ENCODE measurements at places on chromosomes 7 and 10.

DNA sequence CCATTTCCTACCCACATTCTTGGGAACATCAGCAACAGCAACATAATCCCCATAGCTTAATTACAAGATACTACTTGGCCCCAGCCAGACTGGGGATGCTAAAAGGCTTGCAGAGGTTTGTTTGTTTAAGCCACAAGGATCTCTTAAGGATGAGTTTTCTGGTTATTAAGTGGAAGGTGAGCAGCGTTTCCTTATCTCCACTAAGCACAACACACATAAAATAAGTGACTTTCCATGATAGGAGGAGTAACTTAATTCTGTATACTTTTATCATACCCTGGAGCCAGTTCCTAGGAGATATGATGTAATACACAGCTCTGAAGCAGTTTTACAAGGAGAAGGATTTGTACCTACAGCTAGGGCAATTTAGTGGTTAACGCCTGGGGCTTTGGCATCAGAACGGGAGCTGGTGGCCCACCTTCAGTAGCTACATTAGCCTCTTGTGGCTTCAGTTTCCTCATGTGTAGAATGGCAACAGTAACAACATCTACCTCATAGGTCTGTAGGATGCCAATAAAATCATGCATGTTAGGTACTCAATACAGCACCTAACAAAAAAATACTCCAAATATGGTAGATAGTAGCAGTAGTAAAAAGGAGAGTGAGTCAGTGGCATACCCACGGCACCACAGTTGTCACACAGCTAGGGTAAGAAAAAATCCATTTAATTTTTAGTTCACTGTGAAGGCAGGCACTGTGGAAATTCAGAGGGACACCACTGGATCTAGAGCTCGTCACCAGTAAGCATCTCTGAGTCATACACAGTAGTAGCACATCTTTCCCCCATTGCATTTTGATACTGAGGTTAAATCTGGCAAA is 55.2 kb downstream of the DOCK4 start:
- DNase-seq: peak; percentile 35

DNA sequence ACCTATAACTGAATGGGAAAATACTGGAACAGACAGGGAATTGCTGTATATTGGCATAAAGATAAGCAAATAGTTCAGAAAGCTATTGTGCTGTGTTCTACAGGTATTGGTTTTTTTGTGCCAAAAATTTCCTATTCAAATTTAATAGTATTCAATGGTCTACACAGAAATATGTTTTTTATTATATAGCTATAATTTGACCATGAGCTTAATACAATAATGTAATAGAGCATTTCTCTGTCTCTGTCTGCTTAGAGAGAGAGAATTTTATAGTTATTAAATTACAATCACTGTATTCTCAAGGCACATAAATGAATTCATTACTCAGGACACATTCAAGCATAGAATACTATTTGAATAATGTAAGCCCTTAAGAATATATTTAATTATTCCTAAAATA is 62.3 kb upstream of the FZD8 start:
- no peak for DNase-seq

GRCh38 chr10:17143055-17143690 is 13.6 kb upstream of the CUBN start:
- DNase-seq: peak; percentile 19

GRCh38 chr10:13973742-13974141 is 357.0 kb downstream of the FRMD4A start:
- DNase-seq: peak; percentile 91

DNA sequence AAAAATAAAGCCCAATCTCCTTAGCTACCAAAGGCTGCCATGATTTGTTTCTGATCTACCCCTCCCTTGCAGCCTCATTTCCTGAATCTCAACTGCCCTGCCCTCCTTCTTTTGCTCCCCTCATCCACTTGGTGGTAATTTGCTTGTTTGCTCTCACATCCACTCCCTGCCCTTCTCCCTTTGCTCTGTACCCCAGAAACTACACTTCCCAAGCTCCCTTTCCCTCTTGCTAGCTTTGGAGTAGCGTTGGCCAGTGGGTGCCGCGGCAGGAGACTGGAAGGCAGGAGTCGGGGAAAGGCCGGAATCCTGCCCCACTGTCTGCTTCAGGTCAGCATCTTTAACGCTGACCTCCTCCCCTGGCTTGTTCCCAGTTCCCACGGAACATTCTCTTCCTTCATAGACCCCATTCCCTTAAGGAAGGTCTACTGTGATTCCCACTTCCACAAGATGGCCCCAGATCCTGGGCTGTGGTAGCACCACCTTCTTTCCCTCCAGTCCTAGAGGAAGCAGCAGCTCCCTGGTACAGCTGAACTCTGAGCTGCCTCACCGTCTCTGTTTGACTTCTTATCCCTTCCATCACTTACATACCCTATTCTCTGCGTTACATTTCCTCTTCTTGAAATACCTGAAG is 79.1 kb downstream of the PIK3CG start:
- DNase-seq: no peak

DNA sequence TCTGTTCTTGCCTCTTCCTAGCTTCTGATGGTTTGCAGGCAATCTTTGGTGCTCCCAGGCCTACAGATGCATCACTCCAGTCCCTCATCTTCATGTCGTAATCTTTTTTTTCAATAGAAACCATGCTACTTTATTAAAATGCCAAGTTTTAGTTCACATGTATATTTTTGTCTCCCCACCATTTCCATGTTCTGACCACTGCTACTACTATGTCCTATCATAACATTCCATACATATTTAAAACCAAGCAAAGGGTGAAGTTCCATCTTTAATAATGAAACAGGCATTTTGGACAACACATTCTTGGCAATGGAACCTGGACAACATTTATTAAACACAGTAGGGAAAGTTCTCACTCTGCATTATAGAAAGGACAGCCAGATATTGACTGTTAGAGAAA is 58.8 kb downstream of the ZNF518A start:
- DNase-seq: peak; percentile 11

DNA sequence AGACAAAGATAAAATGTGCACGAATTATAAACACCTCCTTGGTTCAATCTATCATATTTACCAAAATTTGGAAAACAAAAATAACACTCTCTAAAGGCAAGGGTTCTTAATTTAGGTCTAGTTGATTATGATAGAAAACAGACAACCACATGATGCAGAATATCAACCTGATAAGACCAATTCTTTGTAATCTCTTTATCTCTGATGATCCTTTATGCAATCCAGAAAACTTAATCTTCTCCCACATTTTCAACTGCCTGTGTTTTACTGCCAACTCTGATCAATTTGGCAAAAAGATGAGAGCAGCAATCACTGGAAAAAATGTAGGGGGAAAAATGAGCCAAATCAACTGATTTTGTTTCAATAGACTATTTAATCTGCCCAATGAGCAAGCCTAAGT is 148.5 kb downstream of the LRRN3 start:
- no peak for DNase-seq

DNA sequence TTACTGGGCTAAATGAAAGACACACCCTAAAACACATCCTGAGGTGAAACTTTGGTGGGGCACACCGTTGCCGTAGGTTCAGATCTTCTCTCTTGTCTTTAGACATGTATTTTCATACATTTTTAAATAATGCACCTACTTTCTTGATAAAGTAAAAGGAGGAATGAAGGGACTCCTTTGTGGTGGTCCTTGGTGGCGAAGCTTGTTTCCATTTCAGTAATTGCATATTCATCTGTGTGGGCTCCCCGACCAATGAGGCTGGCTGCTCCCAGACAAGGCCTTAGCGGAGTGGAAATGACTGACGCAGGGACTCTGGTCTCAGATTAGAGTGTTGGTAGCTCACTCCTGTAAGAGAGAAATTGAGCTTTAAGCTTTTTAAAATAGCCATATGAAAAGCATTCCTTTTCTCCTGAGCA is 815 bp downstream of the CCSER2 start:
- DNase-seq: peak; percentile 26

DNA sequence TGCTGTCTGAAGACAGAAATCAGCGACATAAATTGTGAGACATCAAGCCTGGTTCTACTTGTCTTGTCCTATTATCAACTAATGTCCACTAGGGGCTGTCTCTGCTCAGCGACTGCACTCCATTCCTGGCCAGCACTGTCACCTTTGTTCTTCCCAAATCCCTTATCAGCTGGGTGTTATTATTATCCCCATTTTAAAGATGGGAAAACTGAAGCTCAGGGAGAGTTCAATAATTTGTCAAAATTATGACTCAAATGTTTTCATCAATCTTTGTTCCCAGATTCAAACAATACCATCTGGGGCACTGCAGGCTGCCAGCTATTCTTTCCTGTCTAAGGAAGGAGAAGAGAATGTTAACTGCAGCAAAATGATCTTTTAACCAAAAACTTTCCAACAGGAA is 431.6 kb upstream of the NFE2L3 start:
- no peak for DNase-seq

DNA sequence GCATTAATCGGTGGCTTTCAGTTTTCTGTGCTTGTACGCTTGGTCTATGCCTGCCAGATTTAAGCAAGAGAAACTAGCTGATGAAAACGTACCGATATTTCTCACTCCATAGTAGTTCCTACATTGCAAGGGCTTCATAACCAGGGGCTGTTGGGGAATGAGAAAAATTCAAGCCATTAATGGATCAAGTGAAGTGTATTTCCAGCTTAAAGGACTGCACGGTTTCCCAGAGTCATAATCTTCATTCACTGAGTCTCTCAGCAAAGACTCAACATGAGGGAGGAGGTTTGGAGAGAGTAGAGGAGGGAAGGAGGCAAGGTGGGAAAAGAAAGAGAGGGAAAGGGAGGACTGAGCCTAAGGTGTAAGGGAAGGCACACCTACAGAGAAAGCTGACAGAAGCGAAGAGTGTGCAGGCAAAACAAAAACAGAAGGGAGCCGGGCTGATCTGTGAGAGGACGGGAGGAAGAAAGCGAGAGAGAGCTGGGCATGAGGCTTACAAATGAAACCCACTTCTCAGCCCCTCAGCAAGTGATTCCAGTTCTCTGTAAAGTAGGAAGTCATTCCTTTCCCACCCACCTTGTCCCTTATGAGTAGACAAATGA is 625 bp downstream of the GIMAP2 start:
- DNase-seq: no peak

DNA sequence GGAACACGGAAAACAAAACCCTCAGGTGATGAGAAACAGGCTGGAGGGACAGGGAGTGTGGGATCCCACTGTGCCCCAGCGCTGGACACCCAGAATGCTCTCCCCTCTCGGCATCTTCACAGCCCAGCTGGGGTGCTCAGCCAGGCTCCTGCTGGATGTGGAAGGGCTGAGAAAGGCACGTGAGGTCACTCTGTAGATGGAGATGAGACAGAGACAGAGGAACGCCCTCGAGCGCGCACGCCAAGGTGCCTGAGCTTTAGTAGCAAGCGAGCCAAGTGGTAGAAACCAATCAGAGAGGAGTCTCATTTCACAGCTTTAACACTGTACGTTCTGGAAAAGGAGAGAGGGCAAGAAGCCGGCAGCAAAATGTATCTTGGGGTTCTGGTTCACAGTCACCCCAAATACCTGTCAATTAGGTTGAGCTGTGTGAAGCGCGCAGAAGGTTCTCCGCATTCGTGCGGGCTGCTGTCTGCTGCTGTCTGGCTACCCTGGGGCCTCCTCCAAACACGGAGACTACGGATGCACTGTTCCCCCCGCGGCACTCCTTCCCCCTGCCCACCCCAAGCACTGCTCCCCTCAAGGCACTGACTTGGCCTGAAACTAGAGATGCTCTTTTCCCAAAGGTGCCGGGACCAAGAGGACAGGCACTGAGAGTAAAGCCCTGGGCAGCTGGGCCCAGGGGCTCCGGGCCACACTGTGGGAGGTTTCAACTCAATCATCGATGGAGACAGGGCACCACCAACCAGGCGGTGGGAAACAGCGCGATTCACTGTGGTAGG is 91.4 kb downstream of the ZRANB1 start:
- no peak for DNase-seq

- DNase-seq: peak; percentile 91
These were observed 44.6 kb upstream of the DLG5 start for GRCh38 chr10:77970869-77971803.

DNA sequence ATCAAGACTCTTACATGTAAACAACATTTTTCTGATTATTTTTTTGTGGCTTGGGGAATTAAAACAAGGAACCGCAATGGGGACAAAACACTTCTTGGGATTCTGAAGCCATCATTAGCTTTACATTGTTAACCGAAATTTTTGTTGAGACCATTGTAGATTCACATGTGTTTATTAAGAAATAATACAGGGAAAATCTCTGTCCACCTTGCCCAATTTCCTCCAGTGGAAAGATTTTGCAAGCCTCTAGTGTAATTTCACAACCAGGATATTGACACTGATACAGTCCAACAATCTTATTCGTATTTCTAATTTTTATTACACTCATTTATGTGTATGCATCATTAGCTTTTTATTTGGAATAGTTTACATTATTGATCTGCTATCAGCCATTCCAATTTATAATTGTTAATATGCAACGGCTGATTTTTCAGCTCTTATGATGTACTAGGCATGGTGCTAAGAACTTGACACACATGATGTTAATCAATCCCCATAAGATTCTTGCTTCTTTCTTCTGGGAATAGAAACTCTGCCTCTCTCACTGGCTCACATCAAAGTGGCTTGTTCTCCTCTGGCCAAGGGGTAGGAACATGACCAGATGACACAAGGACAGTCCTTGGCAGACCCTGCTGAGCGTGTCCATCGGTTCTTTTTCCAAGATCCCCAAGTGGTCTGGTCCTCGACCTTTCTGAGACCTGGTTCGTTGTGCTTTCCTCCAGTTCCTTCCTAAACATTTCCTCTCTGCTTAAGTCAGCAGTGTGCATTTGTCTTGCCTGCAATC is 137.6 kb downstream of the ADAM12 start:
- no peak for DNase-seq

DNA sequence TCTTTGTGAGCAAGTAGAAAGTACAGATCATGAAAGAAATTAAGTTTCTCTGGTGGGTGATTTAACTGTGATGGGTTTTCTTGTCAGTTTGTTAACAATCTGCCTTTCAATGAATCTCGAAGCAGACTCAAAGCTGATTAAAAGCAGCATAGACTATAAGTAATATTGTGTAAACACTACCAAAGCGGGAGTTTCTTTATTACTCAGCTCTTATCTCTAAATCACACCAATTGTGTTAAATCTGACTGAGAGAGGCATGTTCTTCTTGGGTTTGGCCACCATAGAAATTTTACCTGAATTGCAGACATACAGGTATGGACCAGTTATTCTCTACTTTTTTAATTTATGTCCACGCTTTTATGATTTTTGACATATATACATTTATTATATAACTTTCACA is 65.2 kb downstream of the DKK1 start:
- DNase-seq: no peak

DNA sequence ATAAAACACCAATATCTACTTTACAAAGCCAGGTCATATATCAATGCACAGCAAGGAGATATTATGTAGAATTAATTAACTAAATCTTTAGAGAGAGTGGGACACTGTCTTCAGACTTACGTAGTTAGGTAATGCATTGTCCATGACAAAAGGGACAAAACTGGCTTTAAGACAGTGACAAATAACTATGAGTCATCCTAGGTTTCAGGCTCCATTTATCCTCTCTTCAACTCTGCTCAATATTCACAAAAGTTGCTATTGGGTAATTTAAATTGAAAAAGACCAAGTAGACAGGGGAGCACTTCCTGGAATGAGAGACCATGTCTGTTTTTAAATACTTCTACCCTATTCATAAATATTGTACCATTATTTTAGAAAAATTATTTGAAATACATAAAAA is 464.5 kb downstream of the ARL4A start:
- DNase-seq: no peak
